ENCODE measurements at places on chromosomes 5 and 9.

DNA sequence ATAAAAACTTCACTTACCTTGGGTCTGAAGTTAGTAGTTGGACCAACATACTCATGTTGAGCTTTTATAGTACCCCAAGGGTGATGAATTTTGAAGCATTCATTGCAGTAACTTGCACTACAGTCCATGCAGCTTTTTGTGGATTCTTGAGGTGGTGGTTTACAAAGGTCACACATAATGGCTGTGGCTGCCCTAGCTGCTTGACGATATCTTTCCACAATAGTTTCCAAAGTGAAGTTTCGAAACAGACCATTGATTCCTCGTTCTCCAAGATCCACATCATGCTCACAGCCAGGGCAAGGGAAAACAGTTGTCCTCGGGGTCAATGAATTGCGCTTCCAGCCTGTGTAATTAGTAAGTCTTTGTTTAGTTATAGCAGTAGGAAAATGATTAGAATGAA is 22.7 kb downstream of the TRIM36 start:
- no peak for DNase-seq

DNA sequence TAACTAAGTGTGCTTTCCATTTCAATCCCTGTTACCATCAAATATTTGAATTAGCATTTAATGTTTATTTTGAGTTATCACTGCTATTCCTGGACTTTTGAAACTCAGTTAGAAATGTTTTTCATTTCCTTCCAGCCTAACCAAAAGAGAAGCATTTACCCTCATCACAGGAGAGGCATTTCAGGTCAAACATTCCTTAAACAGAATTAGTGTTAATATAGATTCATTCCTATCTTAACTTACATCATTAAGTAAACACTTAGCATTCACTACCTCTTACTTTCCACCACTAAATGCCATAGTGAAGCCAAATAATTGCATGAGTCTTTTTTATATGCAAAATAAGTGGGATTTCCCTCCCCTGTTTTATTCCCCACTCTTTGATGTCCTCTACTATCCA is 136.6 kb upstream of the OR13F1 start:
- no peak for DNase-seq

DNA sequence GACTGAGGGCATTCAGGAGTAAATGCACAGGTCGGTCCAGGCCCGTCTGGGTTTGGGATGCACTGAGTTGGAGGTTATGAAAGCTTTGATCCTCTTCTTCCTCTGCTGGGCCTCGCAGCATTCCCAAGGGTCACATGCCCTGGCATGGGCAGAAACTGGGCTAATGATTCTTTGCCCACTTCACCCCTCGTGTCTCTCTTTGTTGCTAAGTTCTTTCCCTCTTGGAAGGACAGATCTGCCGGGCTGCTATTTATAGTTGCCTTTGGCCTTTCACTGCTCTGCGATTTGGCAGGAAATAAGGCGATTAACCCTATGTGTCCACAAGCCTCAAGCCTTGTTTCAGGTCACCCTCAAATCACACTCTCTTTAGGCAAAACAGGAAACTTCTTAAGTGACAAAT is 66.9 kb downstream of the ENTREP1 start:
- DNase-seq = no peak

DNA sequence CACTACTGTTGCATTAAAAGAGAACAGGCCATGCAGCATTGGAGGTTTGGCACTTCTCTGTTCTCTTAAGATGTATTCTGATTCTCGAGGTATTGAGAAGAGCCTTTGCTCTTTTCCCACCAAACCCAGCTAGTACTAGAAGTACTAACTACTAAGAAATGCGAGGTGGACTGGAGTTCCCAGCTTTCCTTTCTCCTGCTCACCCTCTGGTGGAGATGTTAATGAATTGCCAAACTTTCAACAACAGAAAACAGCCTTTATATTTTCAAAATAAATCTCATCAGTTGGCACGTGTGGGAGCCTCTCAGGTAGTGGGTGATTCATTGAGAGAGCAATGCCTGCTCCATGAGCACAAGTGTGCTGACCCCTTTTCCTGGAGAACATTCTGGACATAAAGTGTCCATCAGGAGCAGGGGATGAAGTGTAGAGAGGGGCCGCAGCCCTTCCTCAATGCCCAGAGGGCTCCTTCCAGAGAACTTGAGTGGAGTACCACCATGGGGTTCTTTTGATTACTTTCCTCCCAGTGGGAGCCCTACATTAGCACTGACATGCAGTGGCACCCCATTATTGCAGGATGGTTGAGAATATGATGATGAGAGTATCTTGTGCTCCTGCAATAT is 45.7 kb downstream of the TMEM174 start:
- DNase-seq = no peak

GRCh38 chr5:84831701-84832100 is 447.0 kb upstream of the EDIL3 start:
- no peak for DNase-seq

DNA sequence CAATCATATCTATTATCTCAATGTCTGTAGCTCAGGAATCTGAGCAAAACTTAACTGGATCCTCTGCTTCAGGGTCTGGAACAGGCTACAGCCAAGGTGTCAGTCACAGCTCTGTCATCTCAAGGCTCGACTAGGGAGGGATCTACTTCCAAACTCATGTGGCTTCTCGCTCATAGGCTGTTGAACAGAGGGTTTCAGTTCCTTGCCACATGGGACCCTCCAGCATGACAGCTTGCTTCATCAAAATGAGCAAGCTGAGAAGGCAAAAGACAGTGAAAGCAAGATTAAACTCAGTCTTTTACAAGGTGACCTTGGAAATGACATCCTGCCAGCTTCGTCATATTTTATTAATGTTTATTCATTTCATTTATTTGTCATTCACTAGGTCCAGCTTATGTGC is 111.7 kb downstream of the GADD45G start:
- no peak for DNase-seq

GRCh38 chr9:1184146-1184545 is 134.0 kb downstream of the DMRT2 start:
- no peak for DNase-seq

DNA sequence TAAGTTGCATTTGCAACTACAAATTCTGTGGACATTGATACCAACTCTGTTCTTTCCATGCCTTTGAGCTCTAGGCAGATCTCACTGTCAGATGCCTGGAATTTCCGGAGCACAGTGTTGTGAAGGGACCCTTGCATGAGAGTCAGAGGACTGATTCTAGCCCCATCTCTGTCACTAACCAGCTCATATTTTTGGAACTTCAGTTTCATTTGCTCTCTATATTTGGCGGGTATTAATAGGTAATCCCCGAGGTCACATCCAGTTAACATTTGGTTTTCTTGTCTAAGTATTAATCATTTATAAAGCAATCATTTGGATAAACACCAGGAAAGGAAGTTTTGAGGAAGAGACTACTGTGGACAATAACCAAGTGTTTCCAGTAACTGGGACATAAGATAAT is 115.7 kb downstream of the MAN2A1 start:
- no peak for DNase-seq

DNA sequence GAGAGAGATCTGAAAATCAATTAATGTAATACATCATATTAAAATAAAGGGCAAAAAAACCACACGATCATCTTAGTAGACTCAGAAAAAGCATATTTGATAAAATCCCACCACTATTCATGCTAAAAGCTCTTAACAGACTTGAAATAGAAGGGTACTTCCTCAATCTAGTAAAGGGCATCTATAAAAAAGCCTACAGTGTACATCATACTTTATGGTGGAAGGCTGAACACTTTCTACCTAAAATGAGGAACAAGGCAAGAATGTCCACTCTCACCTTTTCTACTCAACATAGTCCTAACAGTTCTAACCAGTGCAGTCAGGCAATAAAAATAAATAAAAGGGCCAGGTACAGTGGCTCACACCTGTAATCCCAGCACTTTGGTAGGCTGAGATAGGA is 38.9 kb downstream of the POLK start:
- DNase-seq = no peak

DNA sequence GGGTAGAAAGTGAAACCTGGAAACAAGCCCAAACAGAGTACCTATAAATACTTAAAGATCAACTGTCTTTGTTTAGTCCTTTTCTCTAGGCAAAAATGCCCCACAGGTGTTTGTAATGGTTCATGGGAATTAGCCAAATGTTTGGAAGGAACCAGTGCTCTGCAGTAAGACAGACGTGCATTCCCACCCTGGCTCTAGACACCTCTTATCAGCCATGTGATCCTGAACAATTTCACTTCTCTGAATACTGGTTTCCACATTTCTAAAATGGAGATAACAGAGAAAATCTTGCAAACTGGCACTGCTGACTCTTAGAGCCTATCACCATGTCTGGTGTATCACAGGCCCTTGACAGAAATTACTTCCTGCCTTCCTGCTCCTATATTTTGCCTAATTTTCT is 30.0 kb downstream of the GLIS3 start:
- no peak for DNase-seq

DNA sequence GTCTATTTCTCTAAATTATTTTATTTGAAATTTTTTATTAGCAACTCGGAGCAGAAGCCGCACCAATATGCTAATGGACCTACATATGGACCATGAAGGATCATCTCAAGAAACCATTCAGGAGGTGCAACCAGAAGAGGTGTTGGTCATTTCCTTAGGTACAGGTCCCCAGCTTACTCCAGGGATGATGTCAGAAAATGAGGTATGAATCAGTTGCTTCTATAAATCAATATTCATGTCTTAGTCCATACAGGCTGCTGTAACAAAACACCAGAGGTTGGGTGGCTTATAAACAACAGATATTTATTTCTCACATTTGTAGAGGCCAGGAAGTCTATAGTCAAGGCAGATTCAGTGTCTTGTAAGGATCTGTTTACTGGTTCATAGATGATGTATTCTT is 50.8 kb downstream of the GAPVD1 start:
- DNase-seq = no peak

- DNase-seq = no peak
Observed at GRCh38 chr9:107833295-107833694, 343.7 kb upstream of the KLF4 start.

GRCh38 chr9:121945281-121945680 is 147.8 kb downstream of the TTLL11 start:
- DNase-seq = no peak

- no peak for DNase-seq
Observed at GRCh38 chr9:111805830-111806241, 11.1 kb upstream of the SHOC1 start.

DNA sequence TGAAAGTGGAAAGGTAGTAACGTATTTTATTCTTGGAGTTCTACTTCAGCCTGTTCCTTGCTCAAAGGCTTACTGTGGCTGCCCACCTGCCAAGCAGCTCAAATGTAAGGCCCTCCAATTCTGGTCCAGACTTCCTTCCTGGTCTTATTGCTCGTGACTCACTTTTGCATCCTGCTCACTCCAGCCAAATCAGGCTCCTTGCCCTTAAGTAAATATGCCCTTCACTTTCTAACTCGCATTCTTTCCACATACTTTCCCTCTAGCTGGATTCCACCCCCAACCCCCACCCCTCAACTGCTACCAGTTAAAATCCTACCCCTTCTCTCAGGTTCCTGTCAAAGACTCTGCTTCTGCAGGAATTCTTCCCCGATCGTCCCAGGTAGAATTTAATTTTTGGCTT is 96.6 kb downstream of the GALNT10 start:
- no peak for DNase-seq

DNA sequence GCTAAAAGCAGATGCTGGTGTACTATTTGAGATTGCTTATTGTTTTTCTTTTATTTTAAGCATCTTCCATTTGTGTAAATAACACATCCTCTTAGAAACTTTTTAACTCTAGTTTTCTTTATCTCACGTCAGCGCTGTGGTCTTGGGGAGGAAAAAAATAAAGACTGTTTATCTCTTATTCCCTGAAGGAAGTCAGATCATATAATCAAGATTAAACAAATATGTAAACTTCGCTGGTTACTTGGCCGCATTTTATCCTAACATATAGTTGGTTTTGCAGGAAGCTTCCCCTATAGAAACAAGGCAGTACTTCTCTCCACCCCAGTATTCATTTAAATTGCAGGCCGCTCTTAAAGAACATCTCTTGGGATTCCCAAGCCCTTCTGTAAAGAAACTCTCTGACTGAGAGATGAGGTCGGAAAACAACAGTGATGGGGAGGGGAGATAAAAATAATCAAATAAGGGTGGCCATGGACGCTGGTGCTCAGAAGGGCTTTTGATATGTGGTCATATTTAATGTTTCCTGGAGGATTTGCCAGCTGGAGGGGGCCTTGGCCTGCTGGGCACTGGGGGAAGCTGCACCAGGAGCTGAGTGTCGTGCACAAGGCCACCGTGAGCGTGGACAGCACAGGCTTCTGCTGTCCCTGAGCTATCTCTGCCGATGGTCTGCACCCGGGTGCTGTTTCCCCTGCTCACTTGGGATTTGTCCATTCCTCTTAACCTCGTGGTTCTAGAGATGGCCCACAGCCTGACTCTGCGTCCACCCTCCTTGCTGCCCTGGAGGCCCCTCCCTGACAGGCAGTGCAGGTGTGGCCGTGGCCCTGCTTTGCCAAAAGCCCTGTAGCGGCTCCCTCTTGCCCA is 23.8 kb downstream of the NEURL1B start:
- no peak for DNase-seq

DNA sequence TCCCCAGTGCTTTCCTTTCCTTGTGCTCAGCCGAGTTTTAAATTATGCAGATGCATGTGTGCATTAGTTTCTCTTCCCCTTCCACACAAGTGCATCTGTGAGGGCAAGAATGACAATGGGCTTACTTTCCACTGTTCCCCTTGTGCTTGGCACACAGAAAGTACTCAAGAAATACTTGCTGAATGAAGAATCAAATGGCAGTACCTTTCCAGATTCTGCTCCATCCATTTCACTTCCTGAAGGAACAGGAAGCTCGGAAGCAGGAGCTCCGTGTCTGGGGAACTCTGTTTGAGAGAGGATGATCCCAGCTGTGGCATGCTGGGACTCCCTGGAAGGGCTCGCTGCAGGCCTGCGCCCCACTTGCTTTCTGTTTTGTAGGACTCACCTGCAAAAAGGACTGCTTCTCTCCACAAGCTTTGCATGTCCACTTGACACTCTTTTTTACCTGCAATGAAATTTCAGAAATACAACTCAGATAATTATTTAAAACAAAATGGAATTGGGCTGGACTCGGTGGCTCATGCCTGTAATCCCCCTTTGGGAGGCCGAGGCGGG is 5.5 kb downstream of the MRNIP start:
- DNase-seq = no peak

DNA sequence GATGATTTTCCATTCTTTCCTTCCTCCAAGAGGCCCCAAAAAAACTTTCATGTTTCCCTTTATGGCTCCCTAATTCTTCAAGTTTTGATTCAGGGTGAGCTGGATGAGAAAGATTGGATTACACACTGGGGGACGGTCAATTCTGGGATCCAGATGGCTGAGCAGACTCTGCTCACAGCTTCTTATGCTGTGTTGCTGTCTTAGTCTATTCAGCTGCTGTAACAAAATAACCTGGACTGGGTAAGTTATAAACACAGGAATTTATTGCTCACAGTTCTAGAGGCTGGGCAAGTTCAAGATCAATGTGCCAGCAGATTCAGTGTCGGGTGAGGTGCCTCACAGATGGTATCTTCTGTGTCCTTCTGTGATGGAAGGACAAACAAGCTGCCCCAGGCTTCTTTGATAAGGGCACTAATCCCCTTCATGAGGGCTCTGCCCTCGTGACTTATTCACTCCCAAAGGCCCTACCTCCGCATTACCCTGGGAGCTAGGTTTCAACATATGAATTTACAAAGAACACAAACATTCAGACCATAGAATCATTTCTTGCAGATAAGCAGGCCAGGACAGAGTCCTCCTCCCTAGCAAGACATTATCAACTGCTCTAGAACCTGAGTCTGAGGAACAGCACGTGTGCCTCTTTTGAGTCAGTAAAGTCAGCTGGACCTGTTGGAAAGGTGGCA is 23.1 kb upstream of the SMAD5 start:
- no peak for DNase-seq

Data from NCI-H1436 treated with DMSO at 0.1 percent for 48 hours (cell line).